ENCODE measurements at places on chromosomes 12 and 14.

DNA sequence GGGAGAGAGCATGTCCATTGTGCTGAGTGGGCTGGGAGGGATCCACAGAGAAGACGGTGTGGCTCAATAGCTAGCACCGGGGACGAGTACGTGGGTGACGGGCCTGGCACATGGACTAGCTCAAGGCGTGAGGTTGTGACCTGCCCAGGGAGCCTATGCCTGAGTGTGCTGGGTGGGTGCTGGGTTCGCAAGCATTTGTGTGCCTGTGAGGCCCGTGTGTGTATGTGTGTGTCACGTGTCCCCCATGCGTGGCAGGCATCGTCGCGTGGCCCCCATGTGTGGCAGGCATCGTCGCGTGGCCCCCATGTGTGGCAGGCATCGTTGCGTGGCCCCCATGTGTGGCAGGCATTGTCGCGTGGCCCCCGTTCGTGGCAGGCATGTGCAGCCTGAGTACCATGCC is 109.2 kb downstream of the TMEM121 start:
- DNase-seq = no peak

- DNase-seq = no peak
Measured at GRCh38 chr12:54432815-54433164, 13.7 kb upstream of the ITGA5 start.

- DNase-seq = peak; percentile 14
Measured at GRCh38 chr12:130764073-130764472, 48.0 kb upstream of the RIMBP2 start.

- DNase-seq = no peak
Measured at GRCh38 chr12:84073401-84073800, 839.2 kb downstream of the SLC6A15 start.

DNA sequence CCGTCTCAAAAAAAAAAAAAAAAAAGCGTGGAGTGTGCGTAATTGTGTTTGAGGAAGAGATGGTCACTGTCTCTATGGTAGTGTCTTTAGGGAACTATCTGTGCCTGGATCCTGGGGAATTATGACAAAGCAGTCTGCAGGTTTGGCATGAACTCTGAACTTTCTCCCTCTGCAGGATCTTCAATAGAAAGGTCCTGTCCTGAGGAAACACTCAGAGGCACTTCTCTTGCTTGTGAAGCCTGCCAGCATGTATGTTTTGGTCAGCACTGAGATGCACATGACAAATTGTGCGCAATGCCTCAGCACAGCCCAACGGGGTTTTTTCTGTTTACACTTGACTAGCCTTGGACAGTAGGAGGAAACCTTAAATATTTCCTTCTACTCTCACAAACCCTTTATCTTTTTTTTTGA is 46.6 kb downstream of the ATF7 start:
- no peak for DNase-seq

DNA sequence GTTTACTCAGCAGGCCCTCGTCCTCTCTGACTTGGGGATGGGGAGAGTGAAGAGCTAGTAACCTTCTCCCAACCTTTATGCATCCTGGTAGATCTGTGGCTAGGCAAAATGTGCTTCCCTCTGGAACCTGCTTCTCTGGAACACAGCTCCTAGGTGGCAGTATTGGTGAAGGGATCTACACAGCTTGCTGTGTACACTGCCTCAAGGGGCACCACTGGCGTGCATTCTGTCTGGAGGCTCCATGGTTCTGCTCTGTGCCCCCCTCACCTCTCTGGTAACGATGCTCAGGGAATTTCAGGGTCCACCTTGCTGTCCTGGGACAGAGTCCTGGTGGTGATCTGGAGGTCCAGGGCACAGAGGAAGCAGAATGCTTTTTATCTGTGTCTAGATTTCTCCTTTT is 43.5 kb upstream of the KCNA5 start:
- DNase-seq = no peak

GRCh38 chr12:28563936-28564335 is 373.7 kb downstream of the CCDC91 start:
- DNase-seq = no peak

- no peak for DNase-seq
Measured at GRCh38 chr12:114123108-114123507, 157.0 kb upstream of the RBM19 start.

- DNase-seq = no peak
Measured at GRCh38 chr12:94663071-94663470, 12.7 kb upstream of the TMCC3 start.

- DNase-seq = no peak
Measured at GRCh38 chr12:9960590-9960989, 10.6 kb upstream of the CLEC12A start.

GRCh38 chr12:46783871-46784270 is 41.9 kb downstream of the SLC38A4 start:
- no peak for DNase-seq

- peak; percentile 27 for DNase-seq
Measured at GRCh38 chr12:15842108-15842507, 40.1 kb upstream of the STRAP start.

- DNase-seq = no peak
Measured at GRCh38 chr12:70418101-70418500, 52.0 kb downstream of the KCNMB4 start.

DNA sequence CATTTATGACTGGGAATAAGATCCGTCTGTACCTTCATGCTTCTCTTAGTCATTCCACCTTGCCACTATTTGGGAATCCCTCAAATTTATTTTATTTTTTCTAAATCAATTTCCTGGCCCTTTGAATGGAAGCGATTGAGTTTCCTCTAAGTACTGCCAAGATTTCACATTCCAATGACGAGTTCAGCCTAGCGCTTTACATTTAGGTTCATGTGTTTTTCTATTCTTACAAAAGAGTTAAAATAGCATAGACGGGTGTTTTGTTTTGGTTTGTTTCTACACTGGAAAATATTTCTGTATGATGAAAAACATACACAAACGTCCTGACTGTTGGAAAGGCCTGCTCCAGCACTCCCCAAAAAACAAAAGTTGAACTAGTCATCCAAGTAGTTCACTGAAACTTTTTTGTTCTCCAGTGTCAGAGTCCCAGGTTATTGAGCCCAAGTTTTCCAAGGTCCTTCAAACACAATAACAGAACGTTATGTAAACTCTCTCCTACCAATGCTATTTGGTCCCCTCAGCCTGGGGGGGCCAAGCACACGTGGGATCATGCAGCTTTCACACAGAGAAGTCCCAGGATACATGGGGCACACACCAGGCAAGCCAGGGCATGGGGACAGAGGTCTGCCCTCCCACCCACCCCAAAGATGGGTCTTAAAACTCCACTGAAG is 74.8 kb upstream of the FOXN3 start:
- DNase-seq = peak; percentile 54

DNA sequence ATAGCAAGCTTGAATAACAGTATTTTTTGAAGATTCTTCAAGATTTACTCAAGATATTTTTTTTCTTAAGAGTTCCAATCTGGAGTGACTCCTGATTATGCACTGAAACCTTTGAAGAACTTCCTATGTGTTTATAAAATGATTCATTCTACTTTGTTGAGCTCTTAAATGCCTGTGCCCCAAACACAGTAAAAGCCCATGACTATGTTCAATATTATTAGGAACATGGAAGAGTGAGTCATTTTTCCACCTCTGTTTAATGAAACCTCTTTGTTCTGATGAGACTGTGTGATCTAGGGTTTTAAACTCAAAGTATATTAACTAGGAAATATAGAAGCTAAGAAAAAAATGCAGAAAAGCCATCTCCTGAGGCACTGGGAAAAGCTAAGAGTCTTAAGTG is 415.0 kb upstream of the FBXO33 start:
- peak; percentile 46 for DNase-seq

GRCh38 chr14:97336179-97336578 is 539.0 kb downstream of the VRK1 start:
- no peak for DNase-seq

GRCh38 chr12:131473741-131474709 is 236.9 kb upstream of the SFSWAP start:
- no peak for DNase-seq

DNA sequence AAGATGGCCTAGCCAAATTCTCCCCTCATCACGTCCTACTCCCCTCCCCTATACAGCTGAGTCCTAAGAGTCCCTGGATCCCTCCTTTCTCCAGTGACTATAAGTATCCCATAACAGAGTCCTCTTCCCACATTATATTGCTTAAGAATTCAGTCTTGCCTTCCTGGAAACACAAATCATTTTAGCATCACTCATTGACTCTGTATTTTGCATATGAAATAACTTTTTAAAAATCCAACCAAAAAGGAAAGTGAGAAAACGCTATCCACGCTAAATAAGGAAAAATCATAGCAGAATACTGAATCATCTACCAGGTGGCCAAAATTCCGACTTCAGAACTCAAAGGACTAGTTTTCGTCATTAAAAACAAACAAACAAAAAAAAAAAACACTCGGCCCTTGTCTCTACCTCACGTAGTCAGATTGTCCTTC is 130.2 kb downstream of the GCH1 start:
- DNase-seq = peak; percentile 59

- no peak for DNase-seq
Measured at GRCh38 chr12:69513297-69513696, 43.1 kb downstream of the FRS2 start.

- no peak for DNase-seq
Measured at GRCh38 chr14:45361727-45362126, 108.7 kb upstream of the MIS18BP1 start.

GRCh38 chr12:28683366-28683765 is 465.7 kb upstream of the FAR2 start:
- DNase-seq = no peak

DNA sequence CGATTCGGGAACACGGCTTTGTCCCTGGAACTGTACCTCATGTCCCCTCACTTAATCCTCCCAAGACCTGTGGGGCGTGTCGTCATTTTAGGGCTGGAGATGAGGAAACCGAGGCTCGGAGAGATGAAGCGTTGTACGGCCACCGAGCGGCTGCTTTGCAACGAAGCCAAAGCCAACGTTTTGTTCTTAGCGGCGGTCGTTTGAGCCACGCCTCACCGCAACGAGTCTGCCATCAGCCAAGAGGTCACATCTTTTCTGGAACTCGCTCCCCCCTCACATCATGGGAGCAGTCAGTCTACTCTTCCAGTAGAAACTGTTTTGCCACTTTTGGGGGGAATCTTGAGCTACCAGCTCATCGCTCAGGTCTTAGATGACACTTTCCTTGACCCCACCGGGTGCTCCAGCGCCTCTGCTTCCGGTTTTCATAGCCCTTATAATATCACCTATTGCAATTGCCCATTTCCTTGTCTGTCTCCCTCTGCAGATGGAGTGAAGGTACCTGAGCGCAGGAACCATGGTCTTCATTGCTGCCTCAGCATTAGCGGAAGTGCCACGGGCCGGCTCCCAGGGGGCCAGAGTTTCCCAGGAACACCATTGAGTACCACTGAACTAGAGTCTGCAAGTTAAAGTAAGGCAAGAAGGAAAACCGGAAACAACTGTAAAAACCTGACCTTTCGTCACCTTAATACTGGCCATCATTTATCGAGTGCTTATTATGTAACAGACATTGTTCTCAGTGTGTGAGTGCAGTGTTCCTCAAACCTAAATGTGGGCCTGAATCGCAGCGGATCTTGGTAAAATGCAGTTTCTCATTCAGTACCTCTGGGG is 19.6 kb downstream of the NINJ2 start:
- DNase-seq = no peak

DNA sequence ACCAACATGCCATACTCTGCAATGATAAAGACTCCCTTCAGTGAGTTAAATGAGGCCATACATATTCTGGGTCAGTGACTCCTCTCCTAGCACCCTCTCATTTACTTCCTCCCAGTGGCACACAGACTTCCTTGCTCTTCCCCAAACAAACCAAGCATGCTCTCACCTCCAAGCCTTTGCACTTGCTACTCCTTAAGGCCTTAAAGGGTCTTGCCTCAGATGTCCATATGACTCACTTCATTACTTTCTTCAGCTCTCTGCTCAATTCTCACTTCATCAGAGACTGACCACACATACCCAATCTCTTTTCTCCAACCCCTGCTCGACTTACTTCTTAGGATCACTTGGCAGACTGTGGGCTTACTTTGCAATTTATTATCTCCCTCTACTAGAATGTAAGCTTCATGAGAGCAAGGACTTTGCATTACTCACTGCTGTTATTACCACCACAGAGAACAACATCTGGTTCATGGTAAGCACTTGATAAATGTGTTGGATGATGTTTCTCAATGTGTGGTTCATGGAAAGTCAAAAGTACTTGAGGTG is 22.8 kb downstream of the DDX24 start:
- no peak for DNase-seq

DNA sequence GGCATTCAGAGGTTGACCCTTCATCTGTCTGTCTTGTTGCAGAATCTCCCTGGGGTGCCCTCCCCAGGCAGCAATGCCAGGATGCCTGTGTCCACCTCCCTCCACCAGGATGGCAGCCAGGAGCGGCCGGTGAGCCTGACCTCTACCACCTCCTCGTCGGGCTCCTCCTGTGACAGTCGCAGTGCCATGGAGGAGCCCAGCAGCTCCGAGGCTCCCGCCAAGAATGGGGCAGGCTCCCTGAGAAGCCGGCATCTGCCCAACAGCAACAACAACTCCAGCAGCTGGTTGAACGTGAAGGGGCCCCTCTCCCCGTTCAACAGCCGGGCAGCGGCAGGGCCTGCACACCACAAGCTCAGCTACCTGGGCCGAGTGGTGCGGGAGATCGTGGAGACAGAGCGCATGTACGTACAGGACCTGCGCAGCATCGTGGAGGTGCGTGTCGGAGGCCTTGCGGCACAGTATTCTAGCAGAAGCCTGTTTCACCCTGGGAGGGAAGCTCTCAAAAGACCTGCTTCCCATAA is 23.4 kb downstream of the PLEKHG3 start:
- no peak for DNase-seq

DNA sequence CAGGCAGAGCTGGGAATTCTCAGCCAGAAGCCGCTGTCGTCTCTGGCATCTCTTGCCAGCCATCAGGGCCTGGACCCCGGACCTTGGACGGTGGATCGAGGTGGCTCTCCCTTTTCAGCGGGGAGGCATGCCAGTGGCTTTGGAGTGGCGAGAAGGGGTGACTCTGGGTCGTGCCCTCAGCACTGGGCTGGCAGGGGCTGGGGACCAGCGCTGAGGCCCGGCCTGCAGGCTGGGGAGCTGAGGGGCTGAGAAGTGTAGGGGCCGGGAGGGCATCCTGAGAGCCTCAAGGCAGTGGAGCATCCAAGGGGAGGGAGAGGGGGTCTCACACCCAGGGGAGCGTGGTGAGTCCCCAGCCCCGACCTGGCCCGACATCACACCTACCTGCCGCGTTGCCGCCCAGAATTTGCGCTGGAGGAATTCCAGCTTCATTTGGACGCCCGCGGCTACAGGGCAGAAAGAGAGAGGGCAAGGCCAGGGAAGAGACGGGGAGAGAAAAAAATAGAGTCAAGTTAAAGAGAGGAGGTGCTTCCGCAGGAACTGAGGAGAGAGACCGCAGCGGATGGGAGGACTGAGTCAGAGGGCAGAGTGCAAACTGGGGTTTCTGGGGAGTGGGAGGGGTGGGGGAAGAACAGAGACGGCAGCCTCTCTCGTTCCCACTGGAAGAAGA is 9.0 kb upstream of the LRTM2 start:
- no peak for DNase-seq

- no peak for DNase-seq
Measured at GRCh38 chr14:102514987-102515733, 5.6 kb upstream of the ANKRD9 start.

DNA sequence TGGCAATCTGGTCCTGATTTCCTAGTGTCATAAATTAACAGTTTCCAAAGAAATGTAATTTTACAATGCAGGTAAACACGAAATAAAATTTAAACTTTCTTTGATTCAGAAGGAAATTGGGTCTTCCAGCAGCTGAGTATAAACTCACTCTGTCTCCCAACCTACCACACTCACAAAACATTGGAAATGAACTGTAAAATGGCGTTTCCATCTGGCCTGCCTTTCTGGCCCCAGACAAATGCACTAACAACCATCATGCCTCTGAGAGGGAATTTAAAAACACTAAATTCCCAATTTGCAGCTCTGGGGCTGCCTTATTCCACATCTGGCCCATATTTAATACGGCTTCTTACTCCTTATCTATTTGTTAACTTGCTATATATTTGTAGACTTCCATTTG is 19.3 kb downstream of the ATP2B1 start:
- no peak for DNase-seq
